ENCODE measurements at places on chromosomes 13 and 19.

GRCh38 chr13:112687836-112688559 lies 1.8 kb upstream of the ATP11A start:
- no peak for DNase-seq

GRCh38 chr13:97723655-97724054 lies 229.8 kb upstream of the IPO5 start:
- no peak for DNase-seq

GRCh38 chr13:27055526-27055925 lies 116.1 kb downstream of the USP12 start:
- DNase-seq, result no peak

GRCh38 chr19:33194886-33195644 lies 935 bp downstream of the LRP3 start:
- DNase-seq, result peak; percentile 70

DNA sequence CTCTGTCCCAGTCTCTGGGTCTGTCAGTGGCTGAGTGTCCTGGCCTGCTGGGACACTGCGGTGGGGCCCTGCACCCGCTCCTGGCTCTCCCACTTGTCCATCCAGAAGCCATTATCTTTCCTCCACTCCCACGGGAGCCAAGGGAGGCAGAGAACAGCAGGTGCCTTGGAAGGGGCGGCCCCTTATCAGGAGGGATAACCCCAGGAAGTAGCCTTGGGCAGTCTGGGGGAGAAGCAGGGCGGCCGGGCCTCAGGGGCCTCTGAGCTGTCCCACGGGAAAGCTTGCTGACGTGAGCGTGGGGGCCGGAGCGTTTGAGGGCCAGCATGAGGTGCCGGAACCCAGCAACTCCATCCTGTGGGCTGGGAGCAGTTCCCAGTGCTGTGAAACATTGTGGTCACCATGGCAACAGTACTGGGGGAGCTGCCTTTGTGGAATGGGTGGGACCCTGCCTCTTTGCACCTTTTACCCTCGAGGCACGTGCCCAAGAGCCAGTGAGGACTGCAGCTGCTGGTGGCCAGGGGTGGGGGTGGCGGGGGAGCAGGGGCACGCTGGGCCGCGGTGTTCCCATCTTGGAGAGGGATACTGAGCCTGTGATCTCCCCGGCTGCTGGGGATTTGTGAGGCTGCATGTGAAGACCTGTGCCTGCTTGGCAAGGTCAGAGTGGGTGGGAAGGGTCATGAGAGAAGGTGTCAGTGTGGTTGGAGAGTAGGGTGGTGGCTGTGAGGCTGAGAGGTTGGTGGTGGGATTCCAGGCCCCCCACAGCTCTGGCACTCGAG lies 20.9 kb downstream of the KLHL26 start:
- peak; percentile 18 for DNase-seq

DNA sequence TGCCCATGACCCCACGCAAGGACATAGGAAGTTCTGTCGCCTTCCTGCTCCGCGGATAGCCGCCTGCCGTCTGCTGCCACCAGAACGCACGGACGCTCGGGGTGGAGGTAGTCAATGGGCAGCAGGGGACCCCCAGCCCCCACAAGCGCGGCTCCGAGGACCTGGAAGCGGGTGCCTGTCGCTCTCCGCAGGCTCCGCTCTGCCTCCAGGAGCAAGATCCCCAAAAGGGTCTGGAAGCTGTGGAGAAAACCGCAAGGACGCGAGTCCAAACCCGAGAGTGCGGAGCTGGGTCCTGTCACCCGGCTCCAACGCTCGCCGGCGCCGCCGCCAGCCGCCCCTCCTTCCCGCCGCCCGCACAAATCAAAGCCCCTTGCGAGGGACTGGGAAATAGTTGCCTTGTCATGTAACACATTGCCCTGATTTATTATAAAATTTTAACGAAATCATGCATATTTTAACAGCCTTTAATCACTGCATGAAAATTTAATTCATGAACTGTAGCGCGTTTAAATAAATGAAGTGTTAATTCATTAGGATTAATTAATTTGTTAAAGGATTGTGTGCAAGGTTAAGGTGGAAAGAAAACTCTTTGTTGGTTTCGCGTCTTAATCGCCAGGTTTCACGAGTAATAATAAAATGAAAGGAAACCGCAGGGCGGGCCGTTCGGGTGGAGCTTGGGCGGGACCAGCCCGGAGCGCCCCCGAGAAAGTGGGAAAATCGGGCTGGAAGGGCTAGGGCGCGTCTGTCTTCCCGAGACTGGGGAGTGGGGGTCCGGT lies 5.5 kb upstream of the POU4F1 start:
- DNase-seq, result no peak

- peak; percentile 44 for DNase-seq
Observed at GRCh38 chr13:44972956-44973581, 16.2 kb downstream of the NUFIP1 start.

DNA sequence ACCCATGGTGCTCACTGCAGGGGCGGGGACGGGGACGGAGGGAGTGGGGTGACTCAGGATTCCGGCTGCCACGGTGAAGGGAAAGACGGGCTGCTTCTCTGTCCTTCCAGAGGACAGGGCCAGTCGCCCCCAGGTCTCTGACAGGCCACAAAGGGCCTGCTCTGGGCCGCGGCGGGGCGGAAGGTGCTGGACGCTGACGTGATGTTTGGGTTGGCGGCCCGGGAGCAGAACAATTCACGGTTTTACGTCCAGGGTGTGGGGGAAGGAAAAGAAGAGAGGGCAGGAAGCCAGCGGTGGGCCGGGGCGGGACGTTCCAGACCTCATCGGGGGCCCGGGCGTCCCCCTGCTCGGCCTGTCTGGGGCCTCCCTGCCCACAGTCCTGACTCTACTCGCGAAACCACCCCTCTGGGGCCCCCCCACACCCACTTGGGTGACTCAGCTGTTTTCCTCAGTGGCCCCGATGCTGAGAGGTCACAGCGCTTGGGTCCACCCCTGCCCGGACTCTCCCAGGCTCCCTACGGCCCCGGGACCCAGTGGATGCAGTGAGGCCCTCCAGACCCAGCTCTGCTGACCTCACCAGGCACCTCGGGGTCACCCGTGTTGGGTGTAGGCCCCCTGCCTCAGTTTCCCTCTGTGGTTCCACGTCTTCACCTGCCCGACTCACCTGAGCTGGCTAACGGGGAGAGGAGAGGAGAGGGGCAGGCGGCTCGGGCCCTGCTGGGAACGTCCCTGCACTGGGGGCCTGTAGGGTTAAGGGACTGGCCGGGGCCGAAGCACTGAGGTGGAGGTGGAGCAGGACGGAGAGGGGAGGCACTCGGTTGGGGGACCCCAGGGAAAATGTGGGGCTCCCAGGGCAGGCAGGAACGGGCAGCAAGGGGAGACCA lies 29.2 kb downstream of the PIP5K1C start:
- DNase-seq, result no peak

DNA sequence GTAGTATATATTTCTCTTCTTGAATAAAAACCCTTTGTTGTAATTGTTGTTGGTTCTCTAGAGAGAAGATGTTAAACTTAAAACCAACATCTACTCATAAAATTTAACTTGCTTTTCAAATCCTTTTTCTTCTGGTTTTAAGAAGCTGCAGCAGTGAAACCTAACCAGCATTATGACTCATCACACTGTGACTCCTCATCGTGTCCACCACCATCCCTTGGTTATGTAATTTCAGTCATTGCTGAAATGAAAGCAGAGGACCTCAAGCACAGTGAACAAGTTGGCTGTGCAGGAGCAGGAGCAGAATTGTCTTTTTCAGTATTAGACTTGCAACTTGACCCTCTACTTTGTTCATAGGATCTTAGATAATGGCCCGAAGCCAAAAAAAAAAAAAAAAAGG lies 64.9 kb upstream of the HTR2A start:
- DNase-seq, result no peak

- DNase-seq, result peak; percentile 79
Observed at GRCh38 chr13:108212886-108213285, 2.5 kb downstream of the LIG4 start.

GRCh38 chr13:31859571-31859970 lies 120.2 kb downstream of the RXFP2 start:
- peak; percentile 47 for DNase-seq

- DNase-seq, result no peak
Observed at GRCh38 chr19:51103926-51104341, 4.3 kb downstream of the CTU1 start.

DNA sequence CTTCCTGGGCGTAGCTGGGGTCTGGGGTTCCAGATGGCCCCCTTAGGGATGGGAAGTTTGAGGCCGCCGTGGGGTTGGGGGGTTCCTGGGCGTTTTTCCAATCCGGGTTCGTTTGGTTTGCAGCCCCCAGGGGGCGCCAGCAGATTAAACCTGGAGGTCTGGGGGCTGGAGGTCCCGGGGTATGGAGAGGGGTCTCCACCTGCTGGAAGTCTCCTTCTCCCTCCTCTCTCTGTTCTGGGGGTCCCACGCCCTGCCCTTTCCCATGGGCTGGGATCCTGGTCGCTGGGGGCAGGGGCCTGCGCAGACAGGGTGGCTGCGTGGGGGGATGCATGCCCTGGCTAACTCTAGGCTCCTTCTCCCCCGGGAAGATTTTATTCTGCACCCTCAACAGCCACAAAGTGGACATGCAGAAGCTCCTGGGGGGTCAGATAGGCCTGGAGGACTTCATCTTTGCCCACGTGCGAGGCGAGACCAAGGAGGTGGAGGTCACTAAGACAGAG lies 899 bp downstream of the GIPC3 start:
- peak; percentile 28 for DNase-seq

DNA sequence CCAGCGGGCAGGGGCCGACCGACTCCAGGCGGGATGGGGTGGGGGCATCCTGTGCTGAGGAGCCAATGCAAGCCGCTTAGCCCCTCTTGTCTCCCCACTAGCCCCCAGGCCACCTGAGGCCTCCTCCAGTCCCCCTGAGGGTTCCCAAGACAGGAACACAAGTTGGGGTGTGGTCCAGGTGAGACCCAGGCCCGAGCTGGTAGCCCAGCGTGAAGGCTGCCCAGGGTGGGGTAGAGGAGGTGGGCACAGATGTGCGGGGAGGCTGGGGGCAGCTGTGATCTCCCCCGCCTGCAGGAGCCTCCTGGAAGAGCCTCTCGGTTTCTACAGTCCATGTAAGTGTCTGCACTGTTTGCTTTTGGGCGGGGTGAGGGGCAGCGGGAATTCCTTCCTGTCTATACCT lies 10.4 kb downstream of the TLE6 start:
- DNase-seq, result no peak
